ENCODE measurements at places on chromosomes 4 and X. TPM values are rescaled to one million over a fixed set of nuclear protein-coding genes. Genes with fewer than 3 reads are reported as not detected.

The MAD2L1 gene
- 31.4 TPM for total RNA-seq

The MAGEA9B gene
- total RNA-seq: not detected

The ASB12 gene
- not detected for total RNA-seq

The C4orf50 gene
- not detected for total RNA-seq

The MSANTD1 gene
- 0.11 TPM for total RNA-seq

The CTAG1A gene
- not detected for total RNA-seq

The SLC26A1 gene
- not detected for total RNA-seq

The HSFX1 gene
- total RNA-seq: 0.33 TPM

The P2RY10 gene
- total RNA-seq: not detected

The FAM114A1 gene
- 176 TPM for total RNA-seq

- no peak for DNase-seq
Measured at GRCh38 chrX:101220662-101221260, 1.2 kb downstream of the DRP2 start.

DNA sequence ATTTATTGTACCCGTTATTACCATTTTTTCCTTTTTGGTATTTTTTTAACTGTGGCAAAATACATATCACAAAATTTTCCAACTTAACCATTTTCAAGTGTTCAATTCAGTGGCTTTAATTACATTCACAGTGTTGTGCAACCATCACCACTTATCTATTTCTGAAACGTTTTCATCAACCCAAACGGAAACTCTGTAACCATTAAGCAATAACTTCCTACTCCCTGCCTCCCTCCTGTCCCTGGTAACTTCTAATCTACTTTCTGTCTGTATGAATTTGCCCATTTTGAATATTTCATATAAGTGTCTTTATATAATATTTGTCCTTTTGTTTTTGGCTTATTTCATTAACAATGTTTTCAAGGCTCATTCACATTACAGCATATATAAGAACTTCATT is 57.4 kb upstream of the MSN start:
- no peak for DNase-seq

DNA sequence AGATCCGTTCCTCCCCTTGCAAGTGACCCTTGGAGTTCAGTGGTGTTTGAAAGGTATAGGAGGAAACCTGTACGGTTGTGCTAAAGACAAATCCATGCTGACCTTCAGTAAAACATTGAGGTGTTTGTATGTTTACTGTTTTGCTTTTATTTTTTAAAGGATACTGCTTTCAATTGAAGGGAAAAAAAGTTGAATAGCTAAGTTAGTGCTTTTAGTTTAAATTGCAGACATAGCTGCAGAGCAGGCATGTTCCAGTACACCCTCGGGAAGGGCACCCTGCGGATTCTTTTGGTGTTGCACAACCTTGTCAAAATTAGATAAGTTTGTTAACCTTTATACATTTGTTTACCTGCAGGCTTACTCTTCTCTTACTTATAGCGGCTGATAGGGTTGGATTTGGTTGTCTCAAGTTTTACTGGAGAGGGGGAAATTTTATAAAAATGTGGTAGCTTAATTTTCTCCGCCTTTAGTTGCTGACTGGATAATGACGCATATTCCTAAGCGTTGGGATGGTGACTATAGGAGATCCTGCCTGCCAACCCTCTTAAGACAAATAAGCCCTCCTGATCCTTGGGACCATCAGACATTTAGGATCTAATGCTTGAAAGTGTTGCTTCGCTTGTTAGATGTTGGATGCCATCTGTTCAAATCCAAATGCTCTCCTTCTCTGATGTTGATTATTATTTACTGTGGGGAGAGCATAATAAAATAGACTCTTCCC is 2.0 kb downstream of the RAPGEF2 start:
- peak; percentile 8 for DNase-seq

DNA sequence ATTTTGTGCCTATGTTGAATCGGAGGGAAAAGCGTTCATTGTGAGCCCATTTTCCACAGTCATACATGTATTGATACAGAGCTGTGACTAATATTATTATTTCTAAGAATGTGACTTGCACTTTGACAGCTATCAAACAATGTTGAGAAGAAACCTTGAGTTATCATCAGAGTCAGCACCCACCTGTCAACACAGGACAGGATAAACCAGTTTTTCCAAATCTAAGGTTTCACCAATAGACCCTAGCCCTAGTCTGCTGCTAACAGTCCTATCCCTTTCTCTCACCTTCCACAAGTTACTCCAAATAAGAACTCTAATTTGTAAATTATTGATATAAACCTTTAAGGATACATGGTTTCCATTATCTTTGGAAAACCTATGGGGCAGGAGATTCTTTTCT is 47.7 kb upstream of the DHX15 start:
- no peak for DNase-seq

DNA sequence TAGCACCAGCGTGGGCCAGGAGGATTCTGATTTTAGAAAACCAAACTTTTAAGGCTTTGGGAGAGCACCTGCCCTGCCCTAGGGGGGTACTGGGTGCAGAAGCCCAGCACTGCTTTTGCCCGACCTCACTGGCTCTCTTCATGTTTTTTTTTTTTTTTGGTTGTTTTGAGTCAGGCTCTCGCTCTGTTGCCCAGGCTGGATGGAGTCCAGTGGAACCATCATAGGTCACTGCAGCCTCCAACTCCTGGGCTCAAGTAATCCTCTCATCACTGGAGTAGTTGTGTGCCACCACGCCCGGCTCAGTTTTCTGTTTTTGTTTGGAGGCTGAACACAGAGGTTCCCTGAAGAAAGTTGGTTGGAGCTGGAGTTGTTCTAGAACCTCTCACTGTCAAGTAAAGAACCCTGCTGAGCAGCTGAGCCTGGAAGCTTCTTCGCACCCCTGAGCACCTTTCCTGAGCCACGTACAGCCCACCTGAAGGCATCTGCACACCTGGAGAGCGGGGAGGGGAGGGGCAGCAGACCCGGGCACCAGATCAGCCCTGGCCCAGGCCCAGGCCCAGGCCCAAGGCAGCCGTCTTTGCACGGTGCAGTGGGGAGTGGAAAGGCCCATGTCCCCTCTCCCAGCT is 49.5 kb downstream of the SHROOM2 start:
- no peak for DNase-seq

GRCh38 chr4:116101321-116101720 is 984.1 kb downstream of the TRAM1L1 start:
- no peak for DNase-seq

DNA sequence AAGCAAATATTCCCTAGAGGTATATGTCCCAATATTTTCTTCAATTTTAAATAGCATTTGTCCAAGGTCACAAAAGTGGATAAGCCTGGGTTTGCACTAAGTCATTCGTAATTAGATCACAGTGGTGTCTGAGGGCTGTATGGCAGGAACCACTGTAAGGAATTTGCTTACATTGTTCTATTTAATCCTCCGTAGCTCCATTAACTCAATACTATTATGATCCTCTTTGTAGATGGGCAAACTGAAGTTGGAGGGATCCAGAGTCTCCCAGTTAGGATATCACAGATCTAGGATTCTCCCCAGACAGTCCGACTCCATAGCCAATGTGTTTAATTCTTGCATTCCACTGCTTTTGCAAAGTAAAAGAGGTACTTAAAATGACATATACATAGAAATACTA is 242.7 kb upstream of the DCAF8L1 start:
- DNase-seq: no peak

DNA sequence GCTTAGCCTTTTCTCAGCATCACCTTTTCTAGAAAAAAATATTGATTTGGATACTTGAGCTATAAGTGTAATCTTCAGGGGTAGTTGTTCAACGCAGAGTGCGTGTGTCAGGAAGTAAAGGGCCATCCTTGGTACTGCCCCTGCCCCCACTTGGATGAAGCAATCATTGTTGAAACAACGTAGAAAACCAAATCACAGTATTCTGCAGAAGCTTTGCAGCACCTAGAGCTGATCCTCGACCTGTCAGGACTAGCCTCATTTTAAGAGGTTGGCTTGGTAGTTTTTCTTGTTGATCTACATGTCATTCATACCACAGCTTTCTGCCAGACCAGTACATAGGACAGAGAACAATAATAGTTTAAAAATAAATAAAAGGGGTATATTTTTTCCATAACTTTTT is 65.3 kb upstream of the MYOZ2 start:
- no peak for DNase-seq

- peak; percentile 91 for DNase-seq
Measured at GRCh38 chr4:82988323-82988832, 22.2 kb downstream of the LIN54 start.

DNA sequence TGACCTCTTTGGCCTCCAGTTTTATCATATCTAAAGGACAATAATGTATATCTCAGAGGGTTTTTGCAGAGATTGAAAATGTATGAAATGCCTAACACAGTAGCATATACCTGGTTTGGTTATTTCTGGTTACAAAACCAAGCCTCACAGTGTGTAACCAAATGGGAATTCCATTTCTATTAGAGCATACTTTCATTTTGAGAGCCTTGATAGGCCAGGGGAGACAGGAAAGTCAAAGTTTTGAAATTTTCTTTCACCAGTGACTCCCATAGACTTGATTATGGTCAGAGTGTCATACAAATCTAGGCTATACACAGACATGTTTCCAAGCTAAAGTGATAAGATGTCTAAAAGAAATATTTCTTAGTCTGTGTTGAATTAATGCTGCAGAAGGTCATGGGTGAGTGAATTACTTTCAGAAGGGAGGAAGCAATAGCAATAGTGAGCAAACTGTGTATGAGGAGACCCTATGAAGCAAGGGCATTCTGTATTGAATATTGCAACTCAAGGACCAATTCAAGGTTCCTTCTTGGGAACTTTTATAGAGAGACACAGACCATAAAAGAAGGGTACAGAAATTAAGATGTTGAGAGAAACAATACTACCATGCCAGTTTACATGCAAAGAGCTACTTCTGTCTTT is 151.1 kb downstream of the PDE5A start:
- no peak for DNase-seq

DNA sequence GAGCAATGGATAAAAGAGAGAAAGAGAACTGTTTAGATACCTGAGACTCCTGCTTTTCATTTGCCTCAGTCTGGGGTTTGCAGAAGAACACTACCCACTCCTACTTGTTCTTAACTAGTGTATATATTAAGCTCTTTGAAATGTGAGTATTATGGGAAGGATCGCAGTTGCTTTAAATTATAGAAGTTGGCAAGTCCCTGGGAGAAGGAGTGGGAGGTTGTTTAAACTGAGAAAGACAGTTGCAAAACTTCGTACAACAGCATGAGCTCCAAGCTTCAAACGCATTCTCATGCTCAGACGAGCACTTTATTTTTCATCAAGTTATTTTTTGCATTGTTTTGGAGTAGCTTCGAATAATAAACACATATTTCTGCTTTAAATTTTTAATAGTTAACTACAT is 88.1 kb upstream of the C1QTNF7 start:
- DNase-seq: no peak

- DNase-seq: no peak
Measured at GRCh38 chr4:176441594-176441993, 121.8 kb downstream of the SPCS3 start.

DNA sequence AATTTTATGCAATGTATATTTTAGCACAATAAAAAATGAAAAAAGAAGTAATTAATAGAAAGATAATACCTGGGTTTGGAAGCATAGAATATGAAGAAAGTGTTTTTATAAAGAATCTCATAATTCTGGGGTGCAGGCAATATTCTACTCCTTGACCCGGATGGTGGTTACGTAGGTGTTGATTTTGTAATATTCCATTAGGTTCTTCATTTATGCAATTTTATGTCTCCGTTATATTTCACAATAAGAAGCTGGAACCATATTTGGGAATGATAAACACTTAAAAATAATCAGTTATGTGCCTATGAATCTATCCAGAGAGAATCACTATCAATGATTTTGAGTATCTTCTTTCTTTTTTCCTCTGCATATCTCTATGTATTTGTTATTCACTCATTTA is 38.5 kb downstream of the CHRNA9 start:
- DNase-seq: no peak

Measured in HFFc6 (cell line).